ENCODE measurements at places on chromosomes 12 and 14.

- no peak for DNase-seq
Observed at GRCh38 chr14:91385224-91385623, 32.4 kb downstream of the CCDC88C start.

- no peak for DNase-seq
Observed at GRCh38 chr12:69150083-69150795, 89.1 kb upstream of the CPSF6 start.

- no peak for DNase-seq
Observed at GRCh38 chr12:122183588-122183940, 641 bp downstream of the LRRC43 start.

GRCh38 chr14:90985601-90986242 is 74.7 kb downstream of the RPS6KA5 start:
- no peak for DNase-seq

DNA sequence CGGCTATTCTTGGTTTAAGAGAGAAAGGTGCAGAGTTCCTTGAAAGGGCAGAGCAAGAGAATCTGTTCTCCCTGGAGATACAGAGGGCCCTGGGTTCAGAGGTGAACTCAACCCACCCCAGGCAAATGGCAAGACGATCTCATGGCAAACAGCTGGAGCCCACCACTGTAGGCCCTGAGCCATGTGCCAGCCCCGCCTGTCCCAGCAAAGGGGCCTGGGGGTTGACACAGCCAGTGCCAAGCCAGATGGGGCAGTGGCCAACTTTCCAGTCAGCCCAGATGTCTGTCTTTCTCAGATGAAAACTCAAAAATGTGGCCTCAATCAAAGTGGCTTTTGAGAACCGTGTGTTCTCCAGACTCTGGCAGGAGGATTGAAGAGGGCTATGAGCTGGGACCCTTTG is 51.8 kb downstream of the ISCA2 start:
- no peak for DNase-seq

DNA sequence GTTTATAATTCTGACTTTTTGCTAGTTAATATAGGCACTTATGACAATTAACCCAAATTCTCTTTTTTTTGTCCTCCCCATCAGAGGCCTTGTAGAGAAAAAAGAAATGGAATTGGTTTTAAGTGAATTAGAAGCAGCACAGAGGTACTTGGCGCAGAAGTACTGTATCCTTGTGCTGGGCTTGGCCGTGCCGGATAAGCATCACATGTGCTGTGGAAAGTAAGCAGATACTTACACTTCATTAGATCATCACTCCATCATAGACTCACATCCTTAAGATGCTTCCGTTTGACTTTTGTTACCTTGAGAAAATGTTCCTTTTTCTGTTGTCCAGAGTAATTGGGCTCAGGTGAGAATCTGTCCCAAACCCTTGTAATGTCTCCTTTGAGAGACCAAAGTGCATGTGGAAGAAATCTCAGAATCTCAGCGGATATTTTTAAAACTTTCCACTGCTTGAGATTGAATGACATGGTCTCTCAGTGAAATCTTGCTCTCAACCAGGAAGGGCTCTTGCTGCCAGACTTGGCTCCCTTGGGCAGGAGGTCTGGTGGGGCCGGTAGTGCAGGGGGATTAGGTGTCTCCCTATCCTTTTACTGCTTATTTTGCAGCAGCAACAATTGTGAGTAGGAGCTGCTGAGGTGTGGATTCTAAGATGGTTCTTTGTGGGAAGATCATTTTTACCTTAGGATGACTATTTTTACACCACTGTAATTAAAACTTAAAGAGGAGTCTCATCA is 24.8 kb downstream of the PPP1R36 start:
- peak; percentile 82 for DNase-seq

DNA sequence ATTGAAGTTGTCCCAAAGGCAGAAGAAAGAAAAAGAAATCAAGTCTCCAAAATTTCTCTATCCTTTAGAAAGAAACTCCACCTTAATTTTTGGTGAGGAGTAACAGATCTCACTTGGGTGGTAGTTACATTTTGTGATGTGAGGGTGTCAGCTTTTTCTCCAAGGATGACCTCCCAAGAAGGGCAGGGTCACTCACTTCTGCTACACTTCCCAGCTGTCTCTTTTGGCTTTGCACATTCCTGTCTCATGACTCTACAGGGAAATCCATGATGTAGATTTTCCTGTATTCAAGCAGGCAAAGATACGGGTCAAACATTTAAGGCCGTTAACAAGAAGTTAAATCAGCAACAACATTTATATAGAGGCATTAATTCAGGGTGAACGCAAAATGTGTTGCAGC is 1016.4 kb downstream of the NRXN3 start:
- no peak for DNase-seq

GRCh38 chr14:52018252-52018651 is 28.9 kb downstream of the RTRAF start:
- DNase-seq, result no peak

GRCh38 chr12:49410818-49411217 is 43.6 kb downstream of the SPATS2 start:
- no peak for DNase-seq

- peak; percentile 32 for DNase-seq
Observed at GRCh38 chr14:71311061-71311460, 403.8 kb downstream of the PCNX1 start.

GRCh38 chr14:58066115-58066514 is 85.9 kb downstream of the ARMH4 start:
- no peak for DNase-seq

DNA sequence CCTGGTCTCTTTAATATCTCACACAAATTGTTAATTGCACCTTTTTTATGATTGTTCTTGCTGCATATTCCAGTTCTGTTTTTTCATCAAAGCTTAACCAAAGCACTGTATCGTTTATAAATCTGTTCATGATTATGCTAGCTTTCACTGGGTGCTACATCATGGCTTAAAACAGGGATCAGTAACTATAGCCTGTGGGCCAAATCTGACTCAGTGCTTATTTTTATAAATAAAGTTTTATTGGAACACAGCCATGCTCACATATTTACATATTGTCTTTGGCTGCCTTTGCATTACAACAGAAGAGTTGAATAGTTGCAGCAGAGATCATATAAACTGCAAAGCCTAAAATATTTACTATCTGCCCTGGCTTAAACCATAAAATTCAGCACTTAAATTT is 183.4 kb upstream of the NRXN3 start:
- DNase-seq, result no peak

Measured in muscle of leg (tissue), 16 donors.